ENCODE measurements at places on chromosomes 4 and X. TPM values are rescaled to one million over a fixed set of nuclear protein-coding genes. Genes with fewer than 3 reads are reported as not detected.

DNA sequence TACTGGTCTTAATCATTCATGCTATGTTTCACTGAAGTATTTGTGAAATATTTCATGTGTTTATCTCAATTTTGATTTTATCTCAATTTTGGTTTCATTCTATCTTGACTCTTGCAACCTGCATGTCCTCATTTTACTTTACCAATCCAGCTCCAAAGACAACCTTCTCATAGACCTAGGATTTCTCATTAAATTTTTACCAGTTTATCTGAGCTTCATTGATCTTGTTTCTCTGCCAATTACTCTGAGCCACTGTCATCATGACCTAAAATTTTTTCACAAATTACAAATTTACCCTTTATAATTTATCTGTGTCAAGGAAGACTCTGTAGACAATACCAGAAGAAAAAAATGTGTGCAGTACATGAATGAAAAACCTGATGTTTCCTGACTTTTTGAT is 18.6 kb upstream of the UGT2B17 start:
- H3K27ac ChIP-seq, result no peak overlapping the region
- H3K36me3 ChIP-seq, result no peaks in the 10 kb centered on the region
- H3K4me3 ChIP-seq, result no peak overlapping the region
- H3K27me3 ChIP-seq, result no peaks in the 10 kb centered on the region

Gene SORCS2
- 1.1 TPM for total RNA-seq

Gene SMIM31
- total RNA-seq, result not detected

Gene SLC34A2
- 0.15 TPM for total RNA-seq

Gene LARP7
- 26.6 TPM for total RNA-seq

Gene NUDT11
- total RNA-seq, result 1.5 TPM

Gene PRAF2
- total RNA-seq, result 9.5 TPM

GRCh38 chr4:17283832-17284231 is 228.1 kb downstream of the QDPR start:
- H3K36me3 ChIP-seq, result no peaks in the 10 kb centered on the region
- H3K4me3 ChIP-seq, result no peak overlapping the region
- no peak overlapping the region for H3K27ac ChIP-seq
- no peaks in the 10 kb centered on the region for H3K27me3 ChIP-seq
- H3K4me1 ChIP-seq, result no peaks in the 10 kb centered on the region

DNA sequence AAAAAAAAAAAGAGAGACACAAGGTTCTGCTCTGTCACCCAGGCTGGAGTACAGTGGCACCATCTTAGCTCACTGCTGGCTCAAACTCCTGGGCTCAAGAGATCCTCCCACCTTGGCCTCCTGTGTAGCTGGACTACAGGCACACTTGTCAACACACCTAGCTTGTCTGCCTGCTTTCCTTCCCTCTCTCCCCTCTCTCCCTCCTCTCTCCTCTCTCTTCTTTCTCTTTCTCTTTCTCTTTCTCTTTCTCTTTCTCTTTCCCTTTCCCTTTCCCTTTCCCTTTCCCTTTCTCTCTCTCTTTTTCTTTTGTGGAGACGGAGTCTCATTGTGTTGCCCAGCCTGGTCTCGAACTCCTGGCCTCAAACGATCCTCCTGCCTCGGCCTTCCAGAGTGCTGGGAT is 132.1 kb downstream of the DIPK2B start:
- H3K4me1 ChIP-seq, result no peaks in the 10 kb centered on the region
- peaks cover 27% of the 10 kb centered on the region for H3K36me3 ChIP-seq
- no peak overlapping the region for H3K4me3 ChIP-seq
- no peak for DNase-seq
- H3K27me3 ChIP-seq, result no peaks in the 10 kb centered on the region

- H3K36me3 ChIP-seq, result peaks cover 26% of the 10 kb centered on the region
- no peaks in the 10 kb centered on the region for H3K27me3 ChIP-seq
- DNase-seq, result no peak
- H3K4me1 ChIP-seq, result no peaks in the 10 kb centered on the region
Observed at GRCh38 chr4:101039367-101039766, 308.0 kb downstream of the PPP3CA start.
